ENCODE measurements at places on chromosomes 5 and 9.

- DNase-seq, result no peak
Observed at GRCh38 chr5:178468196-178468685, 122.0 kb downstream of the COL23A1 start.

- no peak for DNase-seq
Observed at GRCh38 chr5:178540526-178540925, 49.7 kb downstream of the COL23A1 start.

- DNase-seq, result no peak
Observed at GRCh38 chr9:17018540-17019196, 116.2 kb upstream of the CNTLN start.

- DNase-seq, result peak; percentile 85
Observed at GRCh38 chr9:128127568-128127989, at the start of gene PTGES2. Gene PTGES2 (minus strand): TSS chr9:128127729. CDS start chr9:128127717, 12 bp downstream.

DNA sequence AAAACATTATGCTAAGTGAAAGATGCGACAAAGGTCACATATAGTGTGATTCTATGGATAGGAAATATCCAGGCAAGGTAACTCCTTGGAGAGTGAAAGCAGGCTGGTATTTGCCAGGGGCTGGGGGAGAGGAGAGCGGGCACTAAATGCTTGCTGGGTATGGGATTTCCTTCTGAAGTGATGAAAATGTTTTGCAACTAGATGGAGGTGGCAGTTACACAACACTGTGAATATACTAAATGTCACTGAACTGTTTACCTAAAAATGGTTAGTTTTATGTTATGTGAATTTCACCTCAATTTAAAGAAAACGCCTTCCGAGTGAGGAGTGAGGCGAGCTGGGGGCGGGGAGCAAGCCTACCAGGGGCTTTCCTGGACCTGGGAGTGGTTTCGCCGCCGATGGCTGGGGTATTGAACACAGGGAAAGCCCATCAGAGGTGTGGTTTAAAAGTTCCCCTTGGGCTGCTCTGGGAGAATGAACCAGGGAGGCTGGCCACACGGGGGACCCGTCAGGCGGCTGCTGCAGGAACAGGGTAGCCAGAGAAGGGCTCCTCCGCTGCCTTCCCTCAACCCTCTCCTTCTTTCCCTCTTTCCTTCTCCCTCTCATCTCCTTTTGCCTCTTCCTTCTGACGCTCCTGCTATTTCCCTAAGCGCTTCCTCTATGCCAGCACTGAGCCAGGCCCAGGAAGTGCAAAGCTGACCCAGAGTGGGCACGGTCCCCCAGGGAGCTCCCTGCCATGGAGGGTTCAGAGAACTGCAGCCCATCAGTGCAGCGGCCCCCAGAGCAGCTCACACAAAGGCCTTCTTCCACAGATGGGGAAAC is 4.9 kb downstream of the AKNA start:
- peak; percentile 96 for DNase-seq

All from stimulated activated naive CD8-positive, alpha-beta T cell treated with anti-CD3 and anti-CD28 coated beads, Interleukin-15, amount 100 ng/mL, for 72 hours (primary cell).